ENCODE measurements at places on chromosomes 12 and 14. TPM values are rescaled to one million over a fixed set of nuclear protein-coding genes. Genes with fewer than 3 reads are reported as not detected.

Gene CLEC4C
- total RNA-seq = not detected

DNA sequence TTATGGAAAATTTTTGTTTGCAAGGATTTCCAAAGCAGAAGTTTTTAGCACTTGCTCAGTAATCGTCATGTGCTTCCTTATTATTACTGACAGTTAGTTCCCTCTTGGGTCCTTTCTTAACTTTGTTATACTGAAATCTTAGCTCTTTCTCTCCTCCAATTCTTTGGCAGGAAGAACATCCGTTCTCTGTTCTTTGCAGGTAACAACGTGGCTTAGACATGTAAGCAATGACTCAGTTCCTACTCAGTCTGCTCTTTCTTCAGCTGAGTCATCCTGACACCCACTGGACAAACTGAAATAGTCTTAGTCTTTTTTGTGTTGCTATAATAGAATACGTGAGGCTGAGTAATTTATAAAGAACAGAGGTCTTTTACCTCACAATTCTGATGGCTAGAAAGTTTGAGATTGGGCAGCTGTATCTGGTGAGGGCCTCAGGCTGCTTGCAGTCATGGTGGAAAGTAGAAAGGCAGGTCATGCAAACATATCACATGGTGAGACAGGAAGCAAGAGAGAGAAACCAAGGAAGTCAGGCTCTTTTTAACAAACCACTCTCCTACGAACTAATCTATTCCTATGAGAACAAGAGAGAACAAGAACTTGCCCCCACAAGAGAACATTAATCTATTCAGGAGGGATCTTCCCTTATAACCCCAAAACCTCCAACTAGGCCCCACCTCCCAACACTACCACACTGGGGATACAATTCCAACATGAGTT is 49.2 kb downstream of the TESPA1 start:
- peak; percentile 91 for DNase-seq
- no peaks in the 10 kb centered on the region for H3K27me3 ChIP-seq
- H3K27ac ChIP-seq = peak overlapping the region; percentile 68
- no peaks in the 10 kb centered on the region for H3K36me3 ChIP-seq
- H3K4me1 ChIP-seq = no peaks in the 10 kb centered on the region
- no peak overlapping the region for H3K4me3 ChIP-seq

- H3K27me3 ChIP-seq = no peaks in the 10 kb centered on the region
- DNase-seq = no peak
- no peak overlapping the region for H3K4me3 ChIP-seq
- H3K36me3 ChIP-seq = no peaks in the 10 kb centered on the region
- H3K27ac ChIP-seq = no peak overlapping the region
Observed at GRCh38 chr12:75786070-75786469, 245.5 kb downstream of the PHLDA1 start.

GRCh38 chr12:130552483-130552996 is 163.6 kb downstream of the RIMBP2 start:
- no peaks in the 10 kb centered on the region for H3K36me3 ChIP-seq
- H3K4me3 ChIP-seq = no peak overlapping the region
- no peaks in the 10 kb centered on the region for H3K27me3 ChIP-seq

DNA sequence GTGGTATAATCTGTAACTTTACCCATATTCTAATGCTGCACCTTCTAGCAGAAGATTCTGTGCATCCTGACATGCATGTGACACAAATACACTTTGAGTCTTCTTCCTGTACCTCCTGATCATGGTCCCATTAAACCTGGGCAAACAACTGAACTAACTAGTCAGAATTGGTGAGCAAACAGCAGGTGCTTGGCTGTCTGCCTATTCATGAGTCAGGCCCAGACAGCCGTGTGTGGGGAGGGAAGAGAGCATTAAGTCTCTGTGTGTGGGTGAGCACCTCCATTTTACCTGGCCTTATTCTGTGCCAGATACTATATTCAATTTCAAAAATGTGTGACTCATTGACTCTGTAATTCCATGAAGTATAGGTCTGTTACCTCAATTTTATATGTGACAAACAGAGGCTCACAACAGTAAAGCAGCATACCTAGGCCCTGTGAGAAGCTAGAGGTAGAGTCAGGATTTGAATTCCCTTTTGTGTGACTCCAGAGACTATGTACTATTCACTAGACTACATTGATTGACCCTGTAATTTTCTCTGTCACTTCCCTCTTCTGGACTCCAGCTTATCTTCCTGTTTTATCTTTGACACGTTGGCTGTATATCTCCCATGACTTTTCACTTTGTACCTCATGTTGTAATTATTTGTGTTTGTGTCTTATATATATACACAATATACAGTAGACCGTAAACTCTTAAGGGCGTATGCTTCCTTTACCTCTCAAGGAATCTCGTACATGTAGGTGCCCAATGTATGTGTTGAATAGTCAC is 32.2 kb downstream of the SUSD6 start:
- H3K27ac ChIP-seq = no peak overlapping the region
- no peaks in the 10 kb centered on the region for H3K36me3 ChIP-seq
- peaks cover 17% of the 10 kb centered on the region for H3K4me1 ChIP-seq

Data from IMR-90 (cell line).